CD4-positive, alpha-beta T cell treated with Interleukin-10 for 1 hour (primary cell): ENCODE measurements at places on chromosomes 12 and 14.

DNA sequence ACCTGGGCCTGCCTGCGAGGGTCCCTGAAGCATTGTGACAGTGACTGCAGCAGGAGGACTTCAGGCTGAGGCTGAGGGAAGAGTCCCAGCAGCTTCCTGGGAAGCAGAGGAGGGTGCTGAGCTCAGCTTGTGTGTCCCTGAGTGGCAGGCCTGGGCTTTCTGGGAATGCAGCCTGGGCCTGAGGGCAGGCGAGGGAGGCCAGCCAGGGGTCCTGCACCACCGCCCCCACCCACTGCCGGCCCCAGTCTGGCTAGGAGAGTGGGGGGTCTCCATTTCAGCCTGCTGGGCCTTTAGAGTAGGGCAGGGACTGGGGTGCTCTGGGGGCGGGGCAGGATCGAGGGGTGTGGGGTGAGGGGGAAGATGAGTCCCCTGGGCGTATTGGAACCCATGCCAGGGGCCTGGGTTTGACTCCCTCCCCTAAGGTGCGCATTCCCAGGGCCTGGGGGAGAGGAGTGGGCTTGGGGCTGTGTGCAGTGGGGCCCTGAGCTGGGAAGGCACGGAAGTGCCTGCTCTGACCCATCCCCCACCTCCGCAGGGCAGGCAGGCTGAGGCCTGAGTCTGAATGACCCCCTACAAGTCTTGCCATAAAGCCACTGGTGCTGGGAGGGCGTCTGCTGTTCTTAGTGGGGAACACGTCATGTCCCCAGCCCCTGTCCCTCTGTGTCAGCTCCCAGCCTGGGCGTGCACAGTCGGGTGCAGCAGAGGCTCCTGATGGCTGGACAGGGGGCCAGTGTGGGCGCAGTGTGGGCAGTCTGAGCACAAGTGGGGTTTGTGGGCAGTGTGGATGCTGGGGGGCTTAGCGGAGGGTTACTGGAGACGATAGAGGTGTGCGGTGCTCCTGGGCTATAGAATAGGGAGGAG, 46.4 kb downstream of the KRT80 start:
- no peak for DNase-seq

DNA sequence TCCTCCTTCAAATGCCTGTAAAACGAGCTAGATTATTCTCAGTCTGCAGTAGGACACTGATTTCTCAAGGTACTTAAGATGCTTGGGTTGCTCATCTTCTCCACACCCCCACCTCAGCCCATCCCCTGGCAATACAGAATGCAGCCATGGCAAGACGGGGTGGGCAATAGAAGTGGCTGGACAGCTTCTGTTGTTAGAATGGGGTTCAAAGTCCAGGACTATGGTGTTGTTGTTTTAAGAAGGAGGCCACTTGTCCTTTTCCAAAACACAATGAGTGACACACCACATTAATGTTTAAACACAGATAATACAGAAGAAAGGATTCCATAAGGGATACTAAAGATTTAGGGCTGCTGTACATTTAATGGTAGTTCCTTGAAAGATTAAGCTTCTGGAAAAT, 188.9 kb upstream of the BCL2L14 start:
- no peak for DNase-seq

GRCh38 chr14:86892152-86892956, 1100.6 kb downstream of the GALC start:
- DNase-seq = no peak

- no peak for DNase-seq
Measured at GRCh38 chr14:95137164-95137803, 20.0 kb downstream of the DICER1 start.

GRCh38 chr14:90536511-90537191, 139.8 kb downstream of the CALM1 start:
- DNase-seq = no peak

DNA sequence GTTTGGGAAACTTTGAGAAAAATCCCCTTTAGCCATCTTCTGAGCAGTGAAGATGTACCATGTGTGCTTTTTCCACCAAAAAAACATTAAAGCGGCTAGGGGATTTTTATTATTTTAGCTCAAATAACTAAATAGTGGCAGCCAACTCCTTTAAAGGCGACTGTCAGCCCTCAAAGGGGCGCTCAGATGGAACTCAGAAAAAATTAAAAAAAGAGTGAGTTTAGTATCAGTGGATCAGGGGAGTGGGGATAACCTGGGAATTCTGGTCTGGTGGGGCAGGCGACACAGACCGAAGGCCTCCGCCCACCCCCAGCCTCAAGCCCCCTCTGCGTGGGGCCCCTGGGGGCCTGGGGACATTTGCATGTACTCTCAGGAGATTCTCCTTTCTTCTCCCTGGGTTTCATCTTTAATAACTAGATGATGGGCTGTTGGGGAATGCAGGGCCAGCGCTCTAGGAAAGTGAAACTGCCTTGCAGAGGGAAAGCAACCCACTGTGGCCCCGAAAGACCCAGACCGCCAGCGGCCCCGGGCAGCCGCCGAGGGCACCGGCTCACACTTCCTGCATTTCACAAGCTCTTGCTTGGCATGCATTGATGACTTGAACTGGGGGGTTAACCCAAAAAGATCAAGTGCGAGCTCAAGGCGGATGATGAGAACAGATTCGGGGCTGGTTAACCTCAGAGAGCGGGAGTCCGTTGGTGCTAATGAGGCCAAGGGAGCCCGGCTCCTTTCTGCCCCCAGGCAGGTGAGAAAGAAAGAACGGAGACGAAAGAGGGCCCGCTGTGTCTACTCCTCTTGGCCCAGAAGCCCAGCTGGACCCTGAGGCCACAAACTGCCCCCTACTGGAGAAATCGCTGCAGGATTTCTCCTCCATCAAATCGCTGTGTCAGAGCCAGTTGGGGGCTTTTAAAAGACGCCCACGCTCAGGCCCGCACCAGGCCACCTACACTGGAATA, 7.3 kb upstream of the BATF start:
- DNase-seq = peak; percentile 71

- no peak for DNase-seq
Measured at GRCh38 chr12:3905664-3906063, 32.5 kb upstream of the PARP11 start.

DNA sequence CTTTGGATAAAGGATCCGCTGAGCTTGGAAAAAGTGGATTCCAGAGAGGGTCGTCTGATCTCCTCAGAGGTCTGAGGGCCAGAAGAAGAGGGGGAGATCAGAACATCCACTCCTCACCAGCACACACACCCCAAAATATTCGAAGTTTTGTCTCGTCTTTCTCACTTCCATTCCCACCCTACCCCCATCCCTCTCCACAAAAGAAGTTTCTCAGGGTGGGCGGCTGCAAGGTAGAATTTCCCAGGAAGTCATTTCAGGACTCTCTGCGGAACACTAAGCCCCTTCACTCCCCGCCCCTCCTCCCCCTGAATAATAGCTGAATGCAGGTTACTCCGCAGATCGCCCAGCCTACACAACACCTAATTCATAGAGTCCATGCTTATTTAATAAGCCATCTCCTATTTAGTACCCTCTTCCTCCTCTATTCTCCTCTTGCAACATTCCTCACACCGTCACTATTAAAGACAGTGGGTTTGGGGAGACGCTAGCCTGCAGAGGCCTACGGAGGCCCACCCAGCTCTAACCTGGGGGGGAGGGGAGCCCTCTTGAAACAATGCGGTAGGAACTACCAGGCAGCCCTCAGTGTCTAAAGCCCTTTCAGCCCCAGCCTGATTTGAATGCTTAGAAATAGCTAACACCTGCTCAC, 649 bp upstream of the SALL2 start:
- no peak for DNase-seq

DNA sequence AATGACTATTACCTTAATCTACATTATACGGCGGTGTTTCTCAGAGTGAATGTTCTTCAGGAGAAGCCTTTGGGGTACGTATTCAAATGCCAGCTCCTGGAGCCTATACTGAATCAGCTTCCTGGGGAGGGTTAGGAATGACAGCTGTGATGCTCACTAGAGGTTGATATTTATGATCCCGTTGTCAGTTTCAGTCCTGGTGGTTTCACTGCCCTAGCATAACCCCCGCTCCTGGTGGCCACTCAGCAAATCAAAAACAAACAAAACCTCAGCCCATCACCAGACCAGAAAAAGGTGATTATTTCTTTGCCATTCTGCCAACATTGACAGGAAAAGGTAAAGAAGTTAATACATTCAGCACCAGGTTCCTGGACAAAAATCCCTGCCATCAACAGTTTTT, 136.5 kb upstream of the CRY1 start:
- DNase-seq = no peak

- DNase-seq = no peak
Measured at GRCh38 chr12:132772606-132773005, 11.0 kb upstream of the ANKLE2 start.

GRCh38 chr12:88996200-88996788, 356.0 kb downstream of the DUSP6 start:
- DNase-seq = no peak
